ENCODE measurements at places on chromosomes 3 and 15. TPM values are rescaled to one million over a fixed set of nuclear protein-coding genes. Genes with fewer than 3 reads are reported as not detected.

Gene FANCI
- total RNA-seq = 174 TPM

DNA sequence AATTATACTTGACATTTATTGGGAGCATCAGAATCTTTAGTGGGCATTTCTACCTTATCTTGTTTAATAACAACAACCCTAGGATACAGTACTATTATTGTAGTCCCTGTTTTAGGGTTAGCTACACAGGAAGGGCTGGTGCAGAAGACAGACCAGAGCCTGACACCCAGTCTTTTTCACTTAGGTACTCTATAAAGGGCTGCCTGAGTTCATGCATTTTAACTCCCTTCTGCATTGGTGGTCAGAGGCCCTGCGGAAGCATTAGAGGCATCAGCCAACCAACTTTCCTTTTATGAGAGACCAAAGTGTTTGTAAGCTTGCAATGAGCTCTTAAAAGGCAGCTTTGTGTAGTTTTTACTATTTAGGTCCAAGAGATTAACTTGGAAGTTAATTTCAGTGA is 105.4 kb downstream of the PLCL2 start:
- DNase-seq = no peak
- H3K36me3 ChIP-seq = peaks cover 5% of the 10 kb centered on the region
- peaks cover 59% of the 10 kb centered on the region for H3K4me1 ChIP-seq
- H3K27me3 ChIP-seq = no peaks in the 10 kb centered on the region
- no peak overlapping the region for H3K27ac ChIP-seq

- DNase-seq = no peak
- H3K4me3 ChIP-seq = no peak overlapping the region
- peaks cover 5% of the 10 kb centered on the region for H3K4me1 ChIP-seq
- H3K27ac ChIP-seq = no peak overlapping the region
Measured at GRCh38 chr3:47440131-47440530, 35.6 kb downstream of the SCAP start.

DNA sequence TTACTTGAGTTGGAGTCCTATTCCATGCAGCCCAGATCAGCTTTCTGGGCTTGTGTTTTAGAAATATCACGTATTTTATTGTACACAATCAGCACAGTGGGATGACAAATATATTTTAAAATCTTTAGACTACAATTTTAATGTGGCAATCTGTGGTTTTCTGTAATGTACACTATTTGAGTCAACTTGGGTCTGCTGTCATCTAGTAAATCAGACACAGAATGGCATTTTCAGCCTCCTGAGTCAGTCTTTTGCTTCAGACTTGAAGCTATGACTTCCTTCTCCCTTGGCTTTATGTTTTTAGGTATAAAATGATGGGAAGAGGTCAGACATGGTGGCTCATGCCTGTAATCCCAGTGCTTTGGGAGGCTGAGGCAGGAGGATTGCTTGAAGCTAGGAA is 232.1 kb downstream of the NECTIN3 start:
- peaks cover 1% of the 10 kb centered on the region for H3K36me3 ChIP-seq
- H3K4me1 ChIP-seq = peaks cover 15% of the 10 kb centered on the region
- no peak overlapping the region for H3K4me3 ChIP-seq
- H3K27me3 ChIP-seq = no peaks in the 10 kb centered on the region

Gene IL17RD
- total RNA-seq = 0.04 TPM

Gene CD200R1
- 1.4 TPM for total RNA-seq

- H3K4me3 ChIP-seq = no peak overlapping the region
- DNase-seq = no peak
- H3K27me3 ChIP-seq = no peaks in the 10 kb centered on the region
Measured at GRCh38 chr15:64197425-64197824, 34.6 kb upstream of the PPIB start.

Gene FBXW12
- not detected for total RNA-seq

- peak overlapping the region; percentile 55 for H3K27ac ChIP-seq
- H3K4me3 ChIP-seq = peak overlapping the region; percentile 46
Measured at GRCh38 chr3:50316657-50317242, 5.8 kb downstream of the HYAL2 start.

DNA sequence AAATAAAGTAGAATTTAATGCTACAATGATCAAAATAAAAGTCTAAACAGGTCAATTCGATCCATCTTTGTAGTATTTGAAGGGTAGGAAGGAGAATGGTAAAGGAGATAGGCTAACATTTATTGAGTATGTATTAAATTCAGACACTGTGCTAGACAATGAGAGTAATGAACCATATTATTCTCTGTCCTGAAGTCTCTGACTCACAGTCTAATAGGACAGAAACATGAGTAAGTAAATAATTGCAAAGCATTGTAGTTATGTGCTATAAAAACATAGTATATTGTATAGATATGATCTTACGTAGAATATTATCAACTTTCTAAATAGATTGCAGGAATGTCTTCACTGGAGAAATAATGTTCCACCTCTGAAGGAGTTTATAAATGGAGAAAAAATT is 64.5 kb downstream of the MDFIC2 start:
- no peak for DNase-seq
- no peaks in the 10 kb centered on the region for H3K4me1 ChIP-seq
- no peak overlapping the region for H3K27ac ChIP-seq
- H3K4me3 ChIP-seq = no peak overlapping the region
- peaks cover 2% of the 10 kb centered on the region for H3K27me3 ChIP-seq

- H3K36me3 ChIP-seq = peaks cover 5% of the 10 kb centered on the region
- DNase-seq = peak; percentile 67
- peaks cover 56% of the 10 kb centered on the region for H3K4me1 ChIP-seq
- peaks cover 6% of the 10 kb centered on the region for H3K27me3 ChIP-seq
Measured at GRCh38 chr3:187743195-187744141, 1.8 kb downstream of the BCL6 start.

GRCh38 chr15:64090527-64090926 is 3.1 kb downstream of the CIAO2A start:
- peak overlapping the region; percentile 38 for H3K27ac ChIP-seq
- no peak for DNase-seq
- H3K27me3 ChIP-seq = no peaks in the 10 kb centered on the region
- peaks cover 36% of the 10 kb centered on the region for H3K36me3 ChIP-seq

Gene GOLGA8Q
- 0.76 TPM for total RNA-seq

GRCh38 chr15:34793071-34793470 is 2.3 kb downstream of the ACTC1 start:
- no peak for DNase-seq
- no peak overlapping the region for H3K4me3 ChIP-seq
- no peak overlapping the region for H3K27ac ChIP-seq
- H3K4me1 ChIP-seq = no peaks in the 10 kb centered on the region
- H3K36me3 ChIP-seq = no peaks in the 10 kb centered on the region

DNA sequence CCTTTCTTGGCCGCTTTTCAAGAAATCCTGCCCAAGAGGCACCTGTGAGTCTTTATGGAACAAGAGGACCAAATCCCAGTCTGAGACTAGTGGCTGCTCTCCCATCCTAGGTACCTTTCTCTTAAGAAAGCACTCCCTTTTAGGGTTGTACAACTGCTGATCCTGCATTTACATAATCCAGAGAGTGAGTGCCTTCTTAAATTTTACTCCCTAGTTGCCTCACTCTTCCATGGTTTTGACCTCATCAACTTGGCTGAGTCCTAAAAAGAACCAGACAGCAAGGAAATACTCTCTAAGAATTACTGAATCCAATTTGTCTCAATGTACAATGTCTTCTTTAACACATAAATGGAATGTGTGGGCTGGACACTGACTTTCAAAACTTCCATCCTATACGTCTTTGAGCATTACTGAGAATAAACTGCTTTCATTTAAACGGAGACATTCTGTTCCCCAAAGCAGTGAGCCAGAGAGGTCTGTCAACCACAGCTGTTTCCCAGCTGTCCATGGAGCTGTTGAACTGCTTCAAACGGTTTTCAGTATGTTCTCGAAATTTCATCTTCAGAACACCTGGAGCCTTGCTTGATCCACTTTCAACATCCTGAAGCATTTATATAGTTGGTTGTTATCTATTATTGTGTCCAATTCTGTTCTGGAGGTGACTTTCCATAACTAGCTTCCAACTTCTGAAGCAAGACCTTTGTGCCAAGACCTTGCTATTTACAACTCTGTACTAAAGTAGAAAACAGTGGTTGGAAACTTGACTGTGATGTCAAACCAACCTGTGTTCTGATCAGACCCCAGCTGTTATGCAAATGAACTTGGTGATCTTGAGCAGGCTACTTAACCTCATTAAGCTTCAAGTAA is 179.1 kb downstream of the SLC9A9 start:
- H3K4me3 ChIP-seq = peak overlapping the region; percentile 29
- peaks cover 21% of the 10 kb centered on the region for H3K4me1 ChIP-seq
- peak overlapping the region; percentile 55 for H3K27ac ChIP-seq
- no peaks in the 10 kb centered on the region for H3K27me3 ChIP-seq

GRCh38 chr3:129182390-129183185 is 1.1 kb downstream of the CNBP start:
- peaks cover 3% of the 10 kb centered on the region for H3K27me3 ChIP-seq
- peak overlapping the region; percentile 100 for H3K27ac ChIP-seq
- H3K4me1 ChIP-seq = peaks cover 47% of the 10 kb centered on the region

Gene DPH3
- 28.7 TPM for total RNA-seq

DNA sequence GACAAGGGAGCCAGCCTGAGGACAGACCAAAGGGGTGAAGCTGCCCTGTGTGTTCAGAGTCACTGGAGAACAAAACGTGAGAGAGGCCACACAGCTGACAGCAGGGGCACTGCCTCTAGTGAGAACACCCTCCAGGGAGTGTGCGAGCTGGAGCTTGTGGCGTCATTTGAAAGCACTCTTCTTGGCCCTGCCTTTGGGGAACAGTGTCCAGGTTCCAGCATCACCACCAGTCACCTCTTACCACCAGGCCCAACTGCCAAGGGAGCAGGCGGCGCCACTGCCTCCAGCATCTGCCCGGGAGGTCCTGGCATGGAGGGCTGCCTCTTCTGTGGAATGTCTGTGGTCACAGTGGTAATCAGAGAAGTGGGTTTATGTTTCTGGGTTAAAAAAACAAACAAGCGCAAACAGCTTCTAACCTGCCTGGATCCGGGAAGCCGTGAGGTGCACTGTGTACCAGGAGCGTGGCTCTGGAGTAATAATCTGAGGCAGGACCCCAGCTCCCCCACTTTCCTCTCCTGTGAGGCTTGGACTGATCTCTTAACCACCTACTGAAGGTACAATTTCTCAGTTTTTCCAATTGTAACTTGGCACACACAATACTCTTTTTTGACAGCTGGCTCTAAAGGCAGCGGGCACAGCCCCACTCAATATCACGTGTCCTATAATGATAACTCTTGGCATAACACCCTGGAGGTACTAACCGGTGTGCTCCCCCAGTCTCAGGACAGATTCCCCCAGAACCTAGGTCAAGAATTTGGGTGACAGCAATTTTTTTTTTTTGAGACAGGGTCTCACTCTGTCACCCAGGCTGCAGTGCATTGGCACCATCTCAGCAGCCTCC is 32.2 kb upstream of the CDCP1 start:
- H3K36me3 ChIP-seq = no peaks in the 10 kb centered on the region
- no peak for DNase-seq
- H3K4me3 ChIP-seq = no peak overlapping the region
- peaks cover 15% of the 10 kb centered on the region for H3K27me3 ChIP-seq
- no peak overlapping the region for H3K27ac ChIP-seq

Gene RPP25
- 10.0 TPM for total RNA-seq

DNA sequence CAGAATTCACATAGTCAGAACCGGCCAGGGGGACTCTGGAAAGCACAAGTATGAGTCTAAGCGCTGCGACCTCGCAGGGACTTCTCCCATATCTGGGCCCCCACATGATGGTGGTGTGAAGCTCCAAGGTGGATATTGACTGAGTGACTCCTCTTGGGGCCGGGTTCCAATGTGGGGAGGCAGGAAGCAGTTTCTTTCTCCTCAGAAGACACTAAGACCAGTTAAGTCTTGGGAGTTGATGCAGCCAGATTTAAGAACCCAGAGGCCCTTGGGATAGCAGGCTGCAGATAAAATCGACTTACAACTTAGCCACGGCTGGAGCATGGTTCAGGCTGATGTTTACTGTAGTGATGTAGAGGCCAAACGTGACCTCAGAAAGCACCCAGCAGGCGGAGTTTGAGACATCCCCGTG is 55.4 kb upstream of the KLF13 start:
- no peak for DNase-seq
- no peaks in the 10 kb centered on the region for H3K36me3 ChIP-seq
- H3K27ac ChIP-seq = no peak overlapping the region
- no peak overlapping the region for H3K4me3 ChIP-seq

Gene TLR9
- total RNA-seq = 0.85 TPM

DNA sequence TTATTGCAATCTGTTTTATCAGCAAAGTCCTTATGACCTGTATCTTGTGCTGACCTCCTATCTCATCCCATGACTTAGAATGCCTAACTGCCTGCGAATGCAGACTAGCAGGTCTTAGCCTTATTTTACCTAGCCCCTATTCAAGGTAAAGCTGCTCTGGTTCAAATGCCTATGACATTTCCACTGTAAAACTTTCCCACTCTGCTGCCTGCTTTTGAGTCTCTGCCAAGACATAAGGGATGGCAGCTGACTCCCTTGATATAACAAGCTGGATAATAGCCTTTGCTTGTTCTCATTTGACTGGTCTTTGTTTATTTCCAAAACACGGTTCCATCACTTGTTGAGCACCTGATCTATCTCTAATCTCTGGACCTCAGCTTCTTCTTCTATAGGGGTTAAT is 131.9 kb upstream of the STRIT1 start:
- no peak overlapping the region for H3K27ac ChIP-seq
- peaks cover 4% of the 10 kb centered on the region for H3K27me3 ChIP-seq
- H3K4me3 ChIP-seq = no peak overlapping the region
- DNase-seq = no peak

DNA sequence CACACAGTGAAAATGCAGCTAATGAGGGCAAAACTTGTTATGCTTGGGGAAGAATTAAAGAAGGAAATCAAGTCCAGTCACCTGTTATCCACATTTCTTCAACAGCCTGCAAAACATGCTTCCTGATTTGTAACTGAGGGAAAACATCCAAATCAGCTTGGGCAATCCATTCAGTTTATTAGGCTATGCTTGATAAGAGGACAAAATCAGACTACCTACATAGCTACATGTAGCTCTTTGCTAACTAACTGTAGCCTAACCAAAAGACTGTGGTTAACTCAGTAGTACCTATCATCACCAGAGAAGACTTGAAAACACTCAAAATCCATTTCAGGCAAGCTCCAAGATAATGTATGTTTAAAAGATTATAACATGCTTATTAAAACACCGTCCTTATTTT is 436.4 kb downstream of the SHQ1 start:
- peaks cover 29% of the 10 kb centered on the region for H3K36me3 ChIP-seq
- no peaks in the 10 kb centered on the region for H3K27me3 ChIP-seq
- DNase-seq = no peak
- H3K4me1 ChIP-seq = peaks cover 80% of the 10 kb centered on the region
